ENCODE measurements at places on chromosomes 12 and 14. TPM values are rescaled to one million over a fixed set of nuclear protein-coding genes. Genes with fewer than 3 reads are reported as not detected.

- DNase-seq, result no peak
Observed at GRCh38 chr14:23401291-23401690, 6.8 kb downstream of the MYH6 start.

DNA sequence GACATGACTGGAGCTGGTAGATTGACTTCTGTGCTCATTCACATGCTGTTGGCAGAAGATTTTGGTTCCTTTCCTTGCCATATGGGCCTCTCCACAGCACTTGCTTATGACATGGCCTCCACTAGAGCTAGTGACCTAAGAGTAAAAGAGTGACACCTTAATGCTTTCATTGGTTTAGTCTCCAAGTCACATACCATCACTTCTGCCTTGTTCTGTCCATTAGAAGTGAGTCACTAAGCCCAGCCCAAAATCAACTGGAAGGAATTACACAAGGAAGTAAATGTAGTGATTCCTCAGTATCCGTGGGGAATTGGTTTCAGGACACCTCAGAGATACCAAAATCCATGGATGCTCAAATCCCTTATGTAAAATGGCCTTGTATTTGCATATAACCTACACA is 81.3 kb downstream of the PPHLN1 start:
- no peak for DNase-seq

GRCh38 chr12:2256453-2256852 is 203.7 kb downstream of the CACNA1C start:
- DNase-seq, result no peak

DNA sequence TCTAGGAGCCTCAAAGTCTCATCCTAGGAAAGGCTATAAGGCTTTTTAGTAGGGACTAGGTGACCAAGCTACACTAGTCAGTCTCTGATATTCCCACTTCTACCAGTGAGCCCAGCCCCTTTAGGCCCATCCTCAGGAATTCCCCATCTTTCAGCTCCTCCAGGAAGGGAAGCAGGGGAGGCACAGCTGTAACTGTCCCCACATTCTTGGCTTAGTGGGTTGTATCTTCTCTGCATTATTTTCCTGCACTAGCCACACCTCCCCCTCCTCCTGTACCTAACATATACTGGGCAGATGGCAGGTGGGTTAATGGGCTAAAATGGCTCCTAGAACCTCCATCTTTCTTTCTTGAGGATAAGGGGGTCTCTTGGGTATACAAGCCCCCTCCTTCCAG is 424 bp upstream of the CYP27B1 start:
- DNase-seq, result no peak

DNA sequence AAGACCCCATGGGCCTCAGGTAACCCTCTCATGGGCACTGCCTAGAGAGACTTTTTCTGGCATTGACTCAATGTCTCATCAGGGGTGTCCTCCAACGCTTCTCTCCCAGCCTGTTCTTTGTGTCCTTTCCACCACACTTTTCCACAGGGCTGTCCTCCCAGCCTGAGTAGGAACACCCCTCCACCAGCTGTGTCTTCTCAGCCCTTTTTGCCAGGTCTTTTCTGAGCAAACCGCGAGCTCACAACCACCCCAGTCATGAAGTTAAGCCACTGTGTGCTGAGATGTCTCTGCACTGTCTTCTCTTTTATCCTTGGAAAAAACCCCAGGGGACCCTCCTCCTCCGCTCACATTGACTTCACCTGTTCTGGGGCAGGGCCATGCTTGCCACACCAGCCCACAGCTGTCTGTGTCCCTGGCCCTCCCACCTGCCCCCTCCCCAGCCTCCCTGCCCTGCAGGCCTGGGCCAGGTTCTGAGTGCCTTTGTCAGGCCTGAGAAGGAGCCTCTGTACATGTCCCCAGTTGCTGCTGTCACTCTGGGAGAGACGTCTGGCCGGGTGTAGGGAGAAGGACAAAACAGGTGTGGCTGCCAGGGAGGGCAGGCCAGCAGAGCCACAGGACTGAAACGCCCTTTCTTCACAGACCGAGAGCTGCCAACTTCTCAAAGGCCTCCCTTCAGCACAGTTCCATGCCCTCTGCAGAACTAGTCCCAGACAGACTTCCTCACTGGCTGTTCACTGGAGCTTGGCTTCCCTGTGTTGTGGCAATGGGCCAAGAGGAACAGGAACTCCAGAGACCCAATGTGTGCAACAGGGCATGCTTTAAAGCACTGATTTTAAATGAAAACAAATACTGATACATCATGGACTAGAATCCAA is 50.5 kb upstream of the PNMA1 start:
- DNase-seq, result no peak

The OR6J1 gene
- not detected for total RNA-seq

The SLC35F4 gene
- total RNA-seq, result not detected
